ENCODE measurements at places on chromosomes 16 and 17. TPM values are rescaled to one million over a fixed set of nuclear protein-coding genes. Genes with fewer than 3 reads are reported as not detected.

The TNFRSF13B gene
- total RNA-seq: 0.89 TPM

The ZNF23 gene
- 8.9 TPM for total RNA-seq

The TOB1 gene
- total RNA-seq: 110 TPM

The PRR11 gene
- 2.9 TPM for total RNA-seq

The KCNH6 gene
- not detected for total RNA-seq

Measured in natural killer cell (primary cell).